ENCODE measurements at places on chromosomes 5 and 9. TPM values are rescaled to one million over a fixed set of nuclear protein-coding genes. Genes with fewer than 3 reads are reported as not detected.

C7 gene
- 288 TPM for total RNA-seq

GARNL3 gene
- 23.6 TPM for total RNA-seq

PHF24 gene
- 0.26 TPM for total RNA-seq

- DNase-seq: no peak
These were observed 21.7 kb upstream of the FAT2 start for GRCh38 chr5:151612689-151613427.

DNA sequence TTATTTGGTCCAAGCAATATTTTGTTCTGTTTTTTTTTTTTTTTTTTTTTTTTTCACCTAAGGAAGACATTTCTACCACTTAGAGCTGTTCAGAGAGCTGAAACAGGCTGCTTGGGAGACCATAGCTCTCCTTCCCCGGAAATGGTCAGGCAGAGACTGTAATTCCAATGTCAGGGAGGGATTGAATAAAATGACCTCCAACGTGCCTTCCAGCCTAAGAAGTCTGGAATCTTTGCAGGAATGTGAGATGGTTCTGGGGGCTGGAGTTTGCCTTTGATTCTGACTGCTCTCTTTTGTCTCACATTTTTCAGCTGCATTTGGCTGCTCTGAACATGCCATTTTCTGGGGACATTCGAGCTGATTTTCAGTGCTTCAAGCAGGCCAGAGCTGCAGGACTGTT is 38.3 kb upstream of the TGFBR1 start:
- no peak for DNase-seq

DNA sequence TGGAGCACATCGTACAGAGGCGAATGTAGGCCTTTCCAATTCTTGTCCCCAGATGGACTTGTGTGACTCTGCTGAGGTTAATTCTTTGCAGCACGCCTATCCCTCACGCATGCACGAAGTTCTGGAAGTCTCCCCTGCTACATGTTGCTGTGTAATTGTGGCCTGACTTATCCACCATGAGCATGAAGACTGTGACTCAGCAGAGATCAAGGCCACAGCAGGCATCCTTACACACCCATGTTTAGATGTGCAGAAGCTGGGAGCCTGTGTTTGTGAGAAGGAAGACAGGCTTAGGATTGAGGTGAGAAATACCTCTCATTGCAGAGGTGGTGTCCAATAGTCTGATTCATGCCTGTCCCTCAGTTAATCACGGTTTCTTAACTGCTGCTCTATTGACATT is 135.6 kb downstream of the ICE1 start:
- no peak for DNase-seq
